ENCODE measurements at places on chromosomes 4 and X.

DNA sequence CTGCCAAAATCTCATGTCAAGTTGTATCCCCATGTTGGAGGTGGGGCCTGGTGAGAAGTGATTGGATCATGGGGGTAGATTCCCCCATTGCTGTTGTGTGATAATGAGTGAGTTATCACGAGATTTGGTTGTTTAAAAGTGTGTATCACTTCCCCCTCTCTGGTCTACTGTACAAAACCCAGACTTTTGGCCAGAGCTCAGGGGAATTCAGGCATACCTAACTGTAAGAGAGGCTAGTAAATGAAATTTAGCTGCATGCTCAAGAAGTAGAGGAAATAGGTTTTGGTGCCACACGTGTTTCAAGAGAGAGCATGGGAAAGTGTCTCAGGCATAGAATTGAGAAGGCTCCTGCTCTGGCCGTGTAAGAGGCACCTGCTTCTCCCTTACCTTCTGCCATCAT lies 190.5 kb upstream of the GALNTL6 start:
- no peak for DNase-seq

DNA sequence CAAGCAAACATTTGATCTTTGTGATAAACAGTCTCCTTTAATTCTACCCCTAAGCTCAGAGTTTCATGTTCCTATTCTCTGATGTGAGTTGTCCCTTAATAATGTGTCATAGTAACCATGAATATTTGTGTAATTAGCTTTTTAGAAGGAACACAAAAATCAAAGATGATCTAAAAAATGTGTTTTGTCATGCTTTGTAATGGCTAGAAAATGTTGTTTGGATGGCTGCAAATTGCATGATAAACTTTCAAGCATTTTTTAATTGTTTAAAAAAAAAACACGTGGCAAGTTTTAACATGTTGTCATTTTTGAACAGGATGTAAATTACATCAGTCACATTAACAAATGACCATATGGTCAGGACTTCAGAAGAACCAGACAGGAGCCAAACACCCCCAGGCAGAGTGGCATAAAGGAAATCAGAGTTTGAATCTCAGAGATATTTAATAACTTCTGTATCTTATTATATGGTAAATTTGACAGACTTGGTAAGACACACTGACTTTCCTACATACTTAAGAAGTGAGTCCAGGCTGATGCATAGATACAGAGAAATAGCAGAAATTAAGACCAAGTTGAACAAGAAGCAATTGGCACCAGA lies 223.9 kb upstream of the VEGFC start:
- DNase-seq = no peak

DNA sequence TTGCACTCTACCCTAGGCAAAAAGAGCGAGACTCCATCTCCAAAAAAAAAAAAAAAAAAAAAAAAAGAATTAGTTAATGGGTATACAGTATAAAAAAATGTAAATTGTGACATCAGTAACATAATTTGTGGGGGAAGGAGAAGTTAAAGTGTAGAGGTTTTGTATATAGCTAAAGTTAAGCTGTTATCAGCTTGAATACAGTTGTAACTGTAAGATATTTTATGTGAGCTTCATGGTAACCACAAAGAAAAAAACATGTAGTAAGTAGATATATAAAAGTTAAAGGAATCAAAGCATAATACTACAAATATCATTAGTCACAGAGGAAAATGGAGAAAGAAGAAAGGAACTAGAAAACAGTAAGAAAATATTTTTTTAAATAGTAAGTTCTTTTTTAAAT lies 53.2 kb upstream of the EPGN start:
- no peak for DNase-seq

DNA sequence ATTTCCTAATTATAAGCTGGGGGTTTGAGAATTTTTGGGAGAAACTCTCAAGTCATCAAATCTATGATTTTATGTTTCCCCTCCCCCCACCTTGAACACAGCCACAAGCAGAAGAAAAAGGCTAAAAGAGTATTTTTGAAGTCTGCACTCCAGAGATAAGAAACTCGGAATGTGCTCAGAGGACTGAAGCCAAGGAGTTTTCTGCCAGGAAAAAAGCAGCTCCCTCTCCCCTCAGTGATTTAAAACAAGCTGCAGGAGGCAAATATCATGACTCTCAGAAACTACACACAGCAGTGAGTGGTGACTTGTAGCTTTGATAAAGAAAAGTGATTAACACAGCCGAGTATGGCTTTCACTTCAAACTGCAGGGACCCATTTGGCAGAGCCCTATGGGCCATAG lies 800.2 kb upstream of the FTHL17 start:
- DNase-seq = no peak

- DNase-seq = no peak
Measured at GRCh38 chr4:37951461-37952352, 8.5 kb upstream of the PTTG2 start.

- DNase-seq = no peak
Measured at GRCh38 chr4:73904491-73904890, 35.3 kb downstream of the CXCL1 start.

DNA sequence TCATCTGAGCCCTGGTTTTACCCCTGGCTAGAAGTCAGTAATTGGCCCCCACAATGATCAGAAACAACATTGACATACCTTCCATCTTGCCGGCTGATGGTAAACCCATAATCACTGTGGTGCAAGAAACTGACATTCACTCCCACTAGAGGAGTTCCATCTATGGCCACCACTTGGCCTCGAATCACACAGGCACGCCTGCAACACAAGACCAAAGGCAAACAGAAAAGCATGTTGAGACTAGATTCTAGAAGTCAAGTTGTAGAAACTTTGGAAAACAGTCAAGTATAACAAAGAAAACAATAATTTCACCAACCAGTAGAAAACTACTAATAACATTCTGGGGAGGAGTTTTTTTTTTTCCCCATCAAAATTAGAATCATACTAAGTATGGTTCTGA lies 183.4 kb downstream of the SH2D1A start:
- DNase-seq = no peak

DNA sequence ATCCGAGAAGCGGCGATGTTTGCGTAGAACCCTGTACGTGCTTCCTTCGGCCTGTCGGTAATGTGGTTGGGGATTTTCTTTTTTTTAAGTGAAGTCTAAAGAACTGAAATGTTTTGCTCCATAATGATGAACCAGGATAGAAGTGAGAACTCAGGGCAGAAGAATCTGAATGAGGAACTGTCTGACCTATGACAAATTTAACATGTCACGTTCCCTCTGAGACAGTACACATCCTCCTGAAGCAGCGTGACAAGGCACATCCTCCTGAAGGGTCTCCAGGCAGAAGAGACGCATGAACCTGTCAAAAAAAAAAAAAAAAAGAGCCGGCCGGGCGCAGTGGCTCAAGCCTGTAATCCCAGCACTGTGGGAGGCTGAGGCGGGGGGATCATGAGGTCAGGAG lies 6.2 kb downstream of the CSF2RA start:
- no peak for DNase-seq

- no peak for DNase-seq
Measured at GRCh38 chrX:111928456-111928855, 52.5 kb downstream of the TRPC5OS start.

GRCh38 chr4:80225595-80225994 lies 28.3 kb downstream of the PRDM8 start:
- no peak for DNase-seq

DNA sequence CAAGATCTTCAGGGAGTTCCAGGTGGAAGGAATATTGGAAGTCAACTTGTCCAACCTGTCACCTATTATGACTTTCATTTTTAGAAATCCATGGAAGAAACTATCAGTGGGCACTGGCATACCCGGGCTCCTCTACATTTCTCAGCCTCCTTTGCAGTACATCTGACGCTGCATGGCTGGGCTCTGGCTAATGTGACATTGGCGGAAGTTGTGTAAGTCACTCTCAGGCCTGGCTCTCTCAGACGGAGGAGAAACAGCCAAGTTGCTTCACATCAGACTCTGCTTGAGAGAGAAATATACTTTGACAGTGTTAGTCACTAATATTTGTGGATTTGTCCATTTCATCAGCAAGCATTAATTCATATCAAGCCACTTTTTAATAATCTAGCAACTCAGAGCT lies 4.5 kb downstream of the DCHS2 start:
- DNase-seq = no peak

GRCh38 chr4:2907706-2908293 lies 55.4 kb downstream of the NOP14 start:
- no peak for DNase-seq

DNA sequence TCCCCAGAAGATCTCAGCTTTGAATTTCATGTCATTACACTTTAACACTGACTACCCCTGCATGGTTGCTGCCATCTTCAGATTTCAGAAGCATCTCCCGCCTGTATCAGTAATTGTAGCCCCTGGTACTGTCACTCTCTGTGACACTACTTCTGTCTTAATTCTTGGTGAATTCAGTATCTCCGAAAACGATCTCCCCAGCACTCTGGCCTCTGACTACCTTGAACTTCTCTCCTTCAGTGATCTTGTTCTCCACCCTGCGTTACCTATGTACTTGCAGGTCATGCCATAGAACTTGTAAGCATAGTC lies 53.8 kb upstream of the ABCG2 start:
- no peak for DNase-seq

- peak; percentile 13 for DNase-seq
Measured at GRCh38 chrX:107537815-107538214, 88.4 kb downstream of the FRMPD3 start.

- no peak for DNase-seq
Measured at GRCh38 chr4:52982255-52982945, 120.3 kb downstream of the RASL11B start.

DNA sequence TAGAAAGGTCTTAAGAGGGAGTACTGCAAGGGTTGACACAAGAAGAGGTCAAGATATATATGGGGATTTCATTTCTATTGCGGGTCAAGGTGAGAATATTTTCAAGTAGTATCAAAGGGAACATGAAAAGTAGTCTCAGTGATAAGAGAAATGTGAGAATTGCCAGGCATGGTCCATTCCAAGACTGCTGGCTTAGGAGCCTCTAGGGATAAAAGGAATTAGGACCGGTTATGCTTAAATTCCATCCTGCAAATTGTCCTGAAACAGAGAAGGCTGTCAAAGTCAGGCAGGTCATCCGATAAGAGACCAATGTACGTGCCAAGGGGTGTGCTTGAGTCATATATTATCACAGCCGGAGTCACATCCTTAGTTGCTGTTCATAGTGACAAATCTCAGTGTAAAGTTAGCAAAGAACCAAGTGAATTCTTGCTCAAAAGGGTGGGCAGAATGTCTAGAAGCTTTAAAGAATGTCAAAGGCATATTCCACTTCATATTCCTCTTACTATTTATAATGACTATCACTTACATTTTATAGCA lies 133.6 kb downstream of the CBLL2 start:
- no peak for DNase-seq

DNA sequence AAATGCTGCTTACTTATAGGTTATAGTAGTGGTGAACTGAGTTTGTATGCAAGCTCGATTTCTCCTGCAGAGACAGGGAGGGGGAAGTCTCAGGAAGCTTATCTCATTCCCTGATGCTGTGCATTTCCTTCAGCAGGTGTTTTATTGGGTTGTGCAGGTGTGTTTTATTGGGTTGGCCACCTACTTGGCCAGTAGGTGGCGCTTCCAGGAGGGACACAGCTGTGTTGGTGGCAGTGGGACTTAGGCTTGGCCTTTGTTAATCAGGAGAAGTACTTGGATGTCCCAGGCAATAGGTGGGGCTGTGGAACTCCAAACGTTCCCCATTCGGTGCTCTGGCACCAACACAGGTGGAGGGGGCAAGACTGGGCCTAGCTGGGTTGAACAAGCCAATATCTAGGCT lies 196.0 kb upstream of the DCAF8L1 start:
- no peak for DNase-seq

DNA sequence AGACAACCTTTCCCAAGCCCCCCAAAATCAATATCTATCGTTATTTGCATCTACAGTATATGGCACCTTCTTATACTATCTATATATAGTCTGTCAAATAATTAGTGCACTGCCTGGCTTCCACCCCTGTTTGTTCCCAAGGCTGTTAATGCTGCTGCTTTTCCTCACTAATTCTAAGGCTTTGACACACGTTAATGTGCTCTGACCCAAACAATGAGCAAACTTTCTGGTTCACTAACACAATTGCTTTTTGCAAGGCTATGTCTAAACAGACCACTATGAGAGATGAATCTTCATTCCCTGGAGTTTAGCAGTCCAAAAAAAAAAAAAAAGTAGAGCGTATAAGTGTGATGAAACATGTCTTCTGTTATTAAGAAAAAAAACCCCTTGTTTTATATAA lies 360.9 kb upstream of the AGA start:
- no peak for DNase-seq

DNA sequence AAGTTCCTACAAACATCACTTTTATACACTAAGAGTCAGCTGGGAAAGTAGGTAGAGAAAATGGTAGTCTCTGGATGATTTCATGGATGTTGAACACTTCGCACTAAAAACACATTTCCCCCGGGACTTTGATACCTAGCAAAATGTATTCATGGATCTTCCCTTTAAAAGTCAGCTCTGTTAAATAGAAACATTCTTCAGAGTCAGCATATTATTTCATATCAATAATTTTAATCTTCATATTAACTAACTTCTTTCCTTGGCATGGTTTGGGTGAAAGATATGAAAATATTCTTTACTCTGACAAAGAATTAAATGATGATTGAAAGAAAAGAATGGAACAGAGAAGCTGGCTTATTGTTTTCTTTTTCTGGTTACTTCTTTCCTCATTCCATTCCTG lies 185.5 kb downstream of the NDST4 start:
- no peak for DNase-seq

GRCh38 chr4:145552181-145552822 lies 66.9 kb upstream of the MMAA start:
- DNase-seq = no peak

GRCh38 chr4:30245140-30245539 lies 475.0 kb upstream of the PCDH7 start:
- no peak for DNase-seq

- no peak for DNase-seq
Measured at GRCh38 chrX:39827951-39828350, 269.8 kb downstream of the BCOR start.

GRCh38 chrX:52380993-52381392 lies 12.2 kb downstream of the XAGE2 start:
- no peak for DNase-seq

GRCh38 chr4:140326395-140326993 lies 47.0 kb upstream of the SCOC start:
- no peak for DNase-seq

DNA sequence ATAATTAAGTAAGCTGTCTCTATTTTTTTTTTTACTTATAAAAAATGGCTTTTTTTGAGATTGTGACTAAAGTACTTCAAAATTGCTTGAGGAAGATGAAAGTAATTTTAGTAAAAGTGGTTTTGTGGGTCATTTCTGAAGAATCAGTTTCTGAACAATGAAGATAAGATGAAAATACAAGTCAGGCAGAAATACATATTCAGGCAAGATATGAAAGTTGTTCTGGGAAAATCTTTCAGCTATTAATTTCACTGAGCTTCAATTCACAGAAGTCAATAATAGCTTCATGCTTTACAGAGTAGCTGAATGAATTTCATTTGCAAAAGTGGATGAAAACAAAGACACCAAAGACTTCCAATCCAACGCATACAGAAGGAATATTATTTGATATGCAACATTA lies 305.2 kb upstream of the ARSJ start:
- DNase-seq = no peak

DNA sequence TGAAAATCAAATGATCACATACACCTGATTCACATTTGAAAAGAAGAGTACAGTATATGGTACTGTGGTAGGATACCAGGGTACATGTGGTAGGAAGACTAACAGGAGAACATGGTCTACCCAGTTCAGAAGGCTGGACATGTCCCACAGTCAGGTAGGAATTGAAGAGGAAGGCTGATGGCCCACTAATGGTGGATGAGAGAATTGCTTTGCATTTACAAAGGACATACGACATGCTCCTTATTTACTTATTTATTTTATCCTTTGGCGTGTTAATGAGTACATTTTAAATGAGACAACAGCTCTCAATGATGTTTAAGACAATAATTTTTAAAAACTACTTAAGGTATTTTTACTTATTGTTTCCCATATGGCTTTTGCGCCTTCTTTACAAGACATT lies 106.7 kb upstream of the BMP2K start:
- DNase-seq = no peak
